ENCODE measurements at places on chromosomes 5 and 9. TPM values are rescaled to one million over a fixed set of nuclear protein-coding genes. Genes with fewer than 3 reads are reported as not detected.

- DNase-seq: no peak
These were observed 70.1 kb upstream of the NXNL2 start for GRCh38 chr9:88464851-88465250.

DNA sequence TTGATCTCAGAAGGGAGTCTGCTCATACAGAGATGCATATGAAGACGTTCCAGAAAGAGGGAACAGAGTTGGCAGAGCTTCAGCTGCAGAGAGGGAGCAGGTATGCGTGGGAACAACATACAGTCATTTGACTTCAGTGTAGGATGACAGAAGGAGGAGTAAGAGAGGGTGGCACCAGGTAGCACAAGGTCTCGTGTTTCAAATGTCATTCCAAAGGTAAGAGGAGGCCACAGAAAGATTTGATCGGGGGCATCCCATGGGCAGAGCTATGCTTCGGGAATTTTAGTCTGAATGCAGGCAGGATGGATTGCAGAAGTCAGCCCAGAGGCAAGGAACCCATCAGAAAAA is 367.1 kb downstream of the CDK5RAP2 start:
- DNase-seq: no peak

DNA sequence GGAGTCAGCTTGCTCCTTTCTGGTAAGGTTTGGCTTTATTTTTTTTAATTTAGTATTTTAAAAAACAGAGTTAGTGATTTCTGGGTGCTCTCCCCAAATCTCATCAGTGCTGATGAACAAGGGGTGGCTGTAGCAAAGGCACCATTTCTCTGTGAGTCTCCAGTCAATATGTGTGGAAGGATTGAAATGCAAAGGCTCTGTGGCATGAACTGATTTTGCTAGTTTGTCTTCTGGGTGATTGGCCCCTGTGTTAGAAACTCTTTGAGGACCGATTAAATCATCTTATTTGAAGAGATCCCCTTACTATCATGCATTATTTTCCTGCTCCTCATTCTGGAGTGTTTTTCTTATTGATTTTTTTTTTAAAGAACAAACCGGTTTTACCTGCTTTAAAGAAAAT is 596 bp downstream of the TEK start:
- no peak for DNase-seq

GRCh38 chr9:108722396-108722795 is 133.4 kb downstream of the ACTL7B start:
- no peak for DNase-seq

- no peak for DNase-seq
These were observed 129.9 kb downstream of the INSYN2B start for GRCh38 chr5:169850409-169850808.

DNA sequence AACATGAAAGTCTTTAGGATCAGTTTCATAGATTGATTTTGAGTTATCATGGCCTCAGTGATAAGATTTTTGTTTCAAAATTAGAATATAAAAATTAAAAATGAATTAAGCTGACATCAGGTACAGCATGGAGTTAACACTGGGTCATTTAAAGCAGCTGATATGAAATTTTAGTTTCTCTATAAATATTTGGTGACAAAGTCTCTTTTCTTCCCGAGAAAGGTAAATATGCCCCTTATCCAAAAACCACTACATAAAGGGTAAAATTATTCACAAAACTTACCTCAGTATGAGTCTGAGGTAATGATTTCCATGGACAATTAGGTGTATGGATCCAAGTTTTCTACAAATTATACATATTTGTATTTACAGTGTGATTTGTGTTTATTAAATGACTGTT is 121.5 kb upstream of the PJA2 start:
- DNase-seq: no peak

DNA sequence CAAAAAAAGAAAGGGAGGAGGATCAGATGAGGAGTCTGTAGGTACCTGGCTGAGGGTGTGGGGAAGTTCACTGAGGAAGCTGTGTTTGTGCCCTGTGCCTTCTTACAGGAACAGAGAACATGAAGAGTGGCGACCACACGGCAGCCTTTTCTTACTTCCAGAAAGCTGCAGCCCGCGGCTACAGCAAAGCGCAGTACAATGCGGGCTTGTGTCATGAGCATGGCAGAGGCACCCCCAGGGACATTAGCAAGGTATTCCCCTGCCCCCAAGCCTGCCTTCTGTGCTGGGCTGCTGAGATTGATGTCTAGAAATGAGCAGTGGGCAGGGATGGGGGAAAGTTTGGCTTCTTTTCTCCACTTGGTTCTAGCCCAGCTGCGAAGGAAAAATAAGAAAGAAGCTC is 9.5 kb downstream of the DELE1 start:
- no peak for DNase-seq

GRCh38 chr5:130496215-130496614 is 592.0 kb downstream of the CHSY3 start:
- DNase-seq: no peak

GRCh38 chr5:10709409-10709808 is 51.6 kb downstream of the DAP start:
- DNase-seq: no peak

DNA sequence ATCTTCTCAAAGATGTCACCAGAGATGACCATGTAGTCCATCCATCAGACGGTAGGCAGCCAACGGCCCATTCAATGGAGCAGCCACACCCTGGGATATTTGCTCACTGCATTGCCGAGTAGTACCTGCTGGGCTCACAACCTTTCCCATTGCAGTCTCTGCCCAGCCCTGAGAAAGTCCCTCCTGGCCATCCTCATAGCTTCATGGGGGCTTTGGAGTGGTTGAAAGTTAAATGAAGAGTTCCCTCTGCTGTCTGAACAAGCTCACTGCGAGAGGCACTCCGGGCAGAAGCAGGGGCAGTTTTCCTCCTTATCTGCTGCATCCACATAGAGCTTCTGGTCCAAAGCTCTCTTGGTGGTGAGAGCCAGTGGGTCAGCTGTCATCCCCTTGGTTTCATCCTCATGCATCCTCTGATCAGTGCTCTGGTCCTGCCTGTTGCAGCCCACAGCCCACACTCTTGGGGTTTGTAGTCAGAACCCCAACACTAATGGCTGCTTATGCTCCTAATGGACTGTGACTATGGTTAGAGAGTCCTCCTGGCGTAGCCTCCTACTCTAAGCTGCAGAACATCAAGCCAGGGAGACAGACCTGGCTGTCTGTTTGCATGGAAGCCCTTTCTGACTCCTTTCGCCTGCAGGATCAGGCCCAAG is 23.3 kb downstream of the TNFSF8 start:
- DNase-seq: peak; percentile 46

- no peak for DNase-seq
These were observed 29.6 kb upstream of the CNOT6 start for GRCh38 chr5:180464603-180464970.

- no peak for DNase-seq
These were observed 15.2 kb upstream of the RNU6ATAC start for GRCh38 chr9:134179595-134179917.

DNA sequence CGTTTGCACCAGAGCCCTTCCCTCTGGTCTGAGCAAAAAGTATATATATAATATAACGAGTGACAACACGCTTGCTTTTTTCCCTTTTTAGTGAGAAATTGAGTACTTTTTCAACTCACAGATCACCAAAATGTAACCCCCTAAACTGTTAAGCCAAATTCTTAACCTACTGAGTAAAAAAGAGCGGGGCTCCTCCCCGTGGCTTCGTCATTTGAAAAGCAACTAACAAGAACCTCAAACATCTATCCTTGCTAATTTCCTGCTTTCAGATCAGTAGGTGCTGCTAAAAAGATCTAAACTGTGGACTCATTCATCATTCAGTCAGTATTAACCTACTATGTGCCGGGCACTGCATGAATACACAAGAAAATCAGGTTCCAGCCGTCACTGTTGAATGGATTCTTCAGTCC is 1.0 kb upstream of the PTBP3 start:
- DNase-seq: peak; percentile 80

GRCh38 chr9:93963969-93964368 is 8.8 kb upstream of the BARX1 start:
- no peak for DNase-seq

DNA sequence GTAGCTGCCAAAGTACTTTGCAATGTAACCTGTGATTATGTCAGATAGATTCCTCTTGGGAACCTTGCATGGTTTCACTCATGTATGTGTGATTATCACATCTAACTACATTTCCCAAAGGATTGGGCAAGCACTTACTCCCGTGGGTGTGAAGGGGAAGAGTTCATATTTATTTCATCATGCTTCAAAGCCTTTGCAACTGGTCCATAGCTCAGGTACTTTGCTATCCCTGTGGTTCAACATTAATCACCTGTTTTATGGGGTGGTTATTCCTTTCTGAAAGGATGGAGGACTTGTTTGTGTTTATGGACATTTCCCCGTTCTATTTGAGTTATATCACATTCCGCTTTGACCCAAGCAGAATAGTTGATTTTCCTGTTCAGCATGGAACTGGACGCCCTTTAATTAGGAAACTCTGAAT is 13.6 kb upstream of the ERMP1 start:
- no peak for DNase-seq

DNA sequence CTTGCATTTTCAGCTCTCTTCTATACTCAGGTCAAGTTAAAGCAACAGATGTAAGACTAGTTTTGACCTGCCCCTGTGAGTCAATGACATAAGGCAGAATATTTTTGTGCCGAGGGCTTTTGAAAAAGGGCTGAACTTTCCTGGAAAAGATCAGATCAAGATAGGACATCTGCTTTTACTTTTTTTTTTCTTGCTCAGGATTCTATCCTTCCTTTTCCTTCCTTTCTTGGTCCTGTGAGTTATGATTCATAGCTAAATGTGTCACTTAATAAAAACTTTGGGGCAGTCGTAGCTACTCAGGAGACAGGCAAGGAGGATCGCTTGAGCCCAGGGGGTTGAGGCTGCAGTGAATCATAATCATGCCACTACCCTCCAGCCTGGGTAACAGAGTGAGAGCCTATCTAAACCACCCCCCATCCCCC is 84.3 kb upstream of the BRINP1 start:
- no peak for DNase-seq

Gene SLC6A19
- not detected for total RNA-seq

Gene PGGT1B
- 38.7 TPM for total RNA-seq

Gene DNM1
- total RNA-seq: 1.1 TPM

Gene DMRTA1
- not detected for total RNA-seq

Gene C5
- total RNA-seq: 2.5 TPM

Gene OCLN
- 0.83 TPM for total RNA-seq

Gene FAM240B
- not detected for total RNA-seq

Gene MYMK
- not detected for total RNA-seq

Gene TIMD4
- total RNA-seq: 1.8 TPM

Gene MOB3B
- total RNA-seq: 0.34 TPM
